Panc1 (cell line): ENCODE measurements at places on chromosomes 16 and 17. TPM values are rescaled to one million over a fixed set of nuclear protein-coding genes. Genes with fewer than 3 reads are reported as not detected.

GRCh38 chr17:74176546-74177001 is 26.9 kb upstream of the RPL38 start:
- H3K36me3 ChIP-seq, result no peaks in the 10 kb centered on the region
- no peak overlapping the region for H3K4me3 ChIP-seq
- H3K4me1 ChIP-seq, result no peaks in the 10 kb centered on the region
- peaks cover 20% of the 10 kb centered on the region for H3K27me3 ChIP-seq
- H3K27ac ChIP-seq, result no peak overlapping the region
- no peak for DNase-seq

DNA sequence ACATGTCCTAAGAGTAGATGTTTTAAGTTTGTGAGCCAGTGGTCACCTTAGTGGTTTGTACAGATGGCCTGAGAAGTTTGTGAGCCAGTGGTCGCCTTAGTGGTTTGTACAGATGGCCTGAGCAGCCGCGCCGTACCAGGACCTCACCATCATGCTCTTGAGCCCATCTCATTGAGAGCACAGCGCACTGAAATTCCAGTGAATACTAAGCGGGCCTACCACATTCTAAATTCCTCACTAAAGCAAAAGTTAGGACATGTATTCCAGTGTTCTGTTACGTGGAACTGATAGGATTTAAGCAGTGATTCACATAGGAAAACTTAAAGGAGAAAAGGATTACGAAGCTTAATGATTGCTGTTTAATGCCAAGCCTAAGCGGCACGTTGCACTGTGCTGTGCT is 3.9 kb downstream of the USP10 start:
- no peaks in the 10 kb centered on the region for H3K27me3 ChIP-seq
- H3K36me3 ChIP-seq, result peaks cover 11% of the 10 kb centered on the region
- no peak for DNase-seq
- no peak overlapping the region for H3K27ac ChIP-seq

GRCh38 chr16:28308794-28309584 is 16.7 kb downstream of the SBK1 start:
- H3K36me3 ChIP-seq, result no peaks in the 10 kb centered on the region
- H3K4me1 ChIP-seq, result no peaks in the 10 kb centered on the region
- H3K27ac ChIP-seq, result no peak overlapping the region
- no peak overlapping the region for H3K4me3 ChIP-seq

DNA sequence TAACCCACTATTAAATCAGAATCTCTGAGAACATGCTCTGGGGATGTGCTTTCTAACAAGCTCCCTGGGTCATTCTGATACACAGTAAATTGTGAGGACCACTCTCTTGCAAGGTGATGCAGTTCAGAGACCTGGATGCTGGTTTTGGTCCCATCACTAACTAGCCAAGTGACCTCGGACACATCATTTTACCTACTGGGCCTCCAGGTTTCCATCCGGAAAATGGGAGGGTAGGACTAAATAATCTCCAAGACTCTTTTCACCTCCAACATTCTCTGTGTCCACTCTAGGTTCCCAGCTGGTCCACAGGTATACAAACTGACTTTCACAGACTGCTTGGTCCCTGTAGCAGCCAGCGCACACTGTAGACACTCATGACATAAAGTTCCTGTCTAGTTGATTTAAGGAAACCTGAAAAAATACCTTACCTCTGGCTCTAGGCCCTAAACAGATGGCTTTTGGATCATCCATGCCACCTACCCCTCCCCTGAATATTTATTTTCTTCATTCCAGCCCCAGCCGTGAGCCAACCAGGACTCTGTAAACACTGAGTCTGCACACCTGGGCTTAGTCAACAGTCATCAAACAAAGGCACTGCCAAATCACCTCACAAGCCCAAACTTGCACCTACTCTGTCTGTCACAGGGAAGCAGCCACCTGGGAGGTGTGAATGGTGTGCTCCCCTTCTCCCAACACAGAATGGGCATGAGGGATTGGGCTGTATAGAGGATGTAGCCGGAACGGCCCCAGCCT is 51.3 kb upstream of the MRPS23 start:
- no peaks in the 10 kb centered on the region for H3K36me3 ChIP-seq
- no peaks in the 10 kb centered on the region for H3K27me3 ChIP-seq
- no peak overlapping the region for H3K4me3 ChIP-seq
- peaks cover 66% of the 10 kb centered on the region for H3K4me1 ChIP-seq
- peak overlapping the region; percentile 19; the same call in 1 of the 2 replicates for H3K27ac ChIP-seq

GRCh38 chr17:37064206-37064605 is 115.5 kb downstream of the AATF start:
- H3K27me3 ChIP-seq, result no peaks in the 10 kb centered on the region
- no peak for DNase-seq
- H3K27ac ChIP-seq, result no peak overlapping the region
- H3K4me3 ChIP-seq, result no peak overlapping the region

- H3K27me3 ChIP-seq, result no peaks in the 10 kb centered on the region
- no peaks in the 10 kb centered on the region for H3K4me1 ChIP-seq
- H3K36me3 ChIP-seq, result no peaks in the 10 kb centered on the region
- no peak overlapping the region for H3K27ac ChIP-seq
These were observed 130.9 kb upstream of the FOXF1 start for GRCh38 chr16:86379505-86379846.

- no peak for DNase-seq
- H3K36me3 ChIP-seq, result no peaks in the 10 kb centered on the region
- no peak overlapping the region for H3K4me3 ChIP-seq
- no peaks in the 10 kb centered on the region for H3K27me3 ChIP-seq
- H3K27ac ChIP-seq, result no peak overlapping the region
- no peaks in the 10 kb centered on the region for H3K4me1 ChIP-seq
These were observed 207.7 kb downstream of the LAT start for GRCh38 chr16:29192329-29193247.

GRCh38 chr16:88022076-88023042 is 71.1 kb downstream of the BANP start:
- H3K4me1 ChIP-seq, result no peaks in the 10 kb centered on the region
- DNase-seq, result no peak
- H3K27me3 ChIP-seq, result no peaks in the 10 kb centered on the region

GRCh38 chr16:48025359-48025758 is 130.4 kb downstream of the ABCC12 start:
- H3K36me3 ChIP-seq, result no peaks in the 10 kb centered on the region
- no peaks in the 10 kb centered on the region for H3K4me1 ChIP-seq
- H3K27me3 ChIP-seq, result no peaks in the 10 kb centered on the region

GRCh38 chr16:2196162-2196980 is at the start of gene CASKIN1:
Gene CASKIN1, minus strand, starts transcription at chr16:2196605. Its CDS starts 173 bp downstream, at chr16:2196432.
- no peak for DNase-seq
- H3K27me3 ChIP-seq, result no peaks in the 10 kb centered on the region
- no peaks in the 10 kb centered on the region; the same call in none of the 2 replicates for H3K4me1 ChIP-seq
- H3K27ac ChIP-seq, result no peak within 1 kb of the TSS

DNA sequence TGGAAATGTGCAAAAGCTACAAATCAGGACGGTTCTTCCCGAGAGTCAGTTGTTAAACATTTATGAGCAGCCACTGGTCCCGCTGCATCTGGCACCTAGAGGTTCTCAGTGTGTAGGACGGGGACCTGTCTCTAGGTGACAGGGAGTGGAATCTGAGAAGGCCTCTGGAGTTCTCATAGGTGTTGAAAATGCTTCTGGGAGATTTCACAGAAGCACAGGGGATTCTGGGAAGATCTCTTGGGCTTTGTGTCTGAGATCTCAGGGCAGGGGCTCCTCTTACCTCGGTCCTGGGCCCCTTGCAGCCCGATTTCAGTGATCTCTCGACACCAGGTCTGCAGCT is 8.9 kb downstream of the ALOX15 start:
- no peak for DNase-seq
- no peaks in the 10 kb centered on the region for H3K36me3 ChIP-seq
- no peak overlapping the region for H3K27ac ChIP-seq

GRCh38 chr17:16465861-16466338 is 26.1 kb downstream of the LRRC75A start:
- H3K36me3 ChIP-seq, result no peaks in the 10 kb centered on the region
- H3K27ac ChIP-seq, result no peak overlapping the region
- H3K4me1 ChIP-seq, result no peaks in the 10 kb centered on the region; the same call in none of the 2 replicates
- H3K27me3 ChIP-seq, result no peaks in the 10 kb centered on the region
- H3K4me3 ChIP-seq, result no peak overlapping the region
- DNase-seq, result no peak

DNA sequence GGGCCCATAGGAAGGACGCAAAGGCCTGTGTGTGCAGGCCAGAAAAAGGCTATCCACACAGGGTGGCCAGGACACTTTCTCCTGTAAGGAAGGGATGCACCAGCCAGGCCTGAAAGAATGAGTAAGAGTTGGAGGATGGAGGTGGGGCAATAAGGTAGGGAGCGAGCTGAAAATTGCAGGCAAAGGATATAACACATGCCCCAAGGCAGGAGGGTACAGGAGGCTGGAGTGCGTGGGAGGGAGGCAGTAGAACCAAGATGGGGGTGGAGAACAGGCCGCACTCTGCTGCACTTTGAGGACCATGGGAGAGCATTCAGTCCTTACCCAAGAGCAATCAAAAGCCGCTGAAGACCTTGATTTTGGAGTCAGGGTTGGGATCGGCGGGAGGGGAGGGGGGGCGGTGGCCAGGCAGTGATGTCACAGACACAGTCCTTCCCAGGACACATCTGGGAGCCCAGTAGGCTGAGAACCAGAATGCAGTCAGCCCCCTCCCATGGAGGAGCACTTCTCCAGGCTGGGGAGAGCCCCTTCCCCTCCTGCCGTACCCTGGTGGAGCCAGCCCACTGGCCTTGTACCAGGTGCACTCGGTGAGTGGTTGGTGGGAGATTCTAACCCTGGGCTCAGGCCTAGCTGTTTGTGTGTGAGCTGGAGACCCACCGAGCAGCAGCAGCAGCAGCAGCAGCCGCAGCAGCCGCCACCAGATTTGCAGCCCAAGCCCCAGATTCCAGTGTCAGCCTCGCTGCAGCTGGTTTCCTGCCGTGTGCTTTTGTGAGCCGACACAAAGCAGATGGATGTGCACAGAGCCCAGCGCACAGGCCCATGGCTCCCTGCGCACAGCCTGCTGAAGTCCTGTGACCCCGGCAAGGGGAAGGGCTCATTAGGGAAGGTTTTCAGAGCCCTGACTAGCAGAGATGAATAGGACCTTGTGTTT is 17.5 kb downstream of the ANKRD40 start:
- peak overlapping the region; percentile 29 for H3K27ac ChIP-seq
- no peak for DNase-seq
- H3K36me3 ChIP-seq, result peaks cover 7% of the 10 kb centered on the region
- H3K27me3 ChIP-seq, result no peaks in the 10 kb centered on the region
- no peak overlapping the region for H3K4me3 ChIP-seq

DNA sequence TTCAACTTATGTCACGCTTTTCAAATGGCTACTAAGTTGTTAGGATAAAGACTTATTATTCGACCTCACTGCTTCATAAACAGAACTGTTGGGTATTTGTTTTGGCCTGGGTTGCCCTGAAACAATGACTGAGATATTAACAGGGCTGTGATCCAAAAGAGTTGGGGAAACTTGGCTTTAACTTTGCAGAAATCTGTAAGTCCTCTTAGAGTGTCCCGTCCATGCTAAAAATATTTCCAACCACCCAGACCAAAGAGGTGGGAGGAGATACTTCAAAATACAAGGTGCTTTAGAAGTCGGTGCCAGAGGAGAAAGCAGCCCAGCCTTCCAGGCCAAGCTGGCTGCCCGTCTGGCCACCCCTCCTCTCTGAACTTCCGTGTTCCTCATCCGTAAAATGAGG is 16.1 kb upstream of the SPATA32 start:
- no peak overlapping the region for H3K4me3 ChIP-seq
- no peak for DNase-seq
- H3K27ac ChIP-seq, result peak overlapping the region; percentile 77
- H3K4me1 ChIP-seq, result peaks cover 39% of the 10 kb centered on the region
- no peaks in the 10 kb centered on the region; the same call in none of the 2 replicates for H3K36me3 ChIP-seq

GRCh38 chr17:78583091-78583490 is 5.9 kb upstream of the DNAH17 start:
- DNase-seq, result no peak
- H3K4me3 ChIP-seq, result no peak overlapping the region
- no peaks in the 10 kb centered on the region for H3K36me3 ChIP-seq
- H3K27me3 ChIP-seq, result no peaks in the 10 kb centered on the region
- no peaks in the 10 kb centered on the region for H3K4me1 ChIP-seq
- H3K27ac ChIP-seq, result no peak overlapping the region

DNA sequence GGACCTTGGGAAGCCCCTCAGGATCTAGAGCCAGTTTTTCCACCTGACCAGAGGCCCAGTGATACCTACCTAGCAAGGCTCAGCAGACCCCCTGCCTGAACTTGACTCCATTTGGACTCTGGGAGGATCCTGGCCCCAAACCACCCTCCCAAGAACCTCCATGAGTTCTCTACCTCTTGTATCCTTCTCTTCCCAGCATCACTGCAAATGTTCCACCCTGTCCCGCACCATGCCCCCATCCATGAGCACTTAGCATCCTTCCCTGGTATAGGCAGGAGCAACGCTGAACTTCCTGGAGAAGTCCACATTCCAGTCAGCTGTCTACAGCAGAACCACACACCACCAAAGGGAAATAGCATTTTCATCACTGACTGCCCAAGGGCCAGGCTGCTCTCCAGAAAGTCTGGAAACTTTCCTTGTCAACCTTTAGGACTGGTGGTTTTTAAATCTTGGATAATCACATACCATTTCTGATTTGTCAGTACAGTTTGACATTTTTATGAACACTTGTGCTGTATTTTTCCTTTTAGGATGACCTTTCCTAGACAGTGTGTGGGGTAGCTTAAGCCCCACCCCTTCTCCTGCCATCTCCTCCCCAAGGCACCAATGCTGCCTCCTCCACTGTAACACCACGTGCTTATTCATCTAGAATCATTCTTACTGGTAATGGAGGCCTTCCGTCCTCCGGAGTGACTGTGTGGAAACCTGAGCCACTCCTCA is 13.9 kb downstream of the EIF4A3 start:
- no peak overlapping the region for H3K27ac ChIP-seq
- no peak for DNase-seq
- peaks cover 27% of the 10 kb centered on the region; the same call in 1 of the 2 replicates for H3K36me3 ChIP-seq
- no peak overlapping the region for H3K4me3 ChIP-seq

The SPATA32 gene
- 0.26 TPM for total RNA-seq

The ACSF2 gene
- total RNA-seq, result 17.2 TPM

The KRT31 gene
- total RNA-seq, result not detected

The CDH3 gene
- 16.7 TPM for total RNA-seq

The RAB11FIP4 gene
- 10.8 TPM for total RNA-seq

The FBXW10 gene
- total RNA-seq, result not detected

The UNC119 gene
- total RNA-seq, result 44.7 TPM

The RAB40C gene
- total RNA-seq, result 30.7 TPM

The MEIOC gene
- 0.82 TPM for total RNA-seq

The NXN gene
- total RNA-seq, result 126 TPM

The HOXB8 gene
- total RNA-seq, result 45.9 TPM

The SAT2 gene
- total RNA-seq, result 74.8 TPM

The PDIA2 gene
- total RNA-seq, result 1.1 TPM

The CPNE7 gene
- 32.7 TPM for total RNA-seq

The ZP2 gene
- total RNA-seq, result not detected

The CDT1 gene
- total RNA-seq, result 39.9 TPM
